ENCODE measurements at places on chromosomes 6 and 20. TPM values are rescaled to one million over a fixed set of nuclear protein-coding genes. Genes with fewer than 3 reads are reported as not detected.

- DNase-seq: no peak
Observed at GRCh38 chr20:37295001-37295400, 5.5 kb downstream of the MANBAL start.

DNA sequence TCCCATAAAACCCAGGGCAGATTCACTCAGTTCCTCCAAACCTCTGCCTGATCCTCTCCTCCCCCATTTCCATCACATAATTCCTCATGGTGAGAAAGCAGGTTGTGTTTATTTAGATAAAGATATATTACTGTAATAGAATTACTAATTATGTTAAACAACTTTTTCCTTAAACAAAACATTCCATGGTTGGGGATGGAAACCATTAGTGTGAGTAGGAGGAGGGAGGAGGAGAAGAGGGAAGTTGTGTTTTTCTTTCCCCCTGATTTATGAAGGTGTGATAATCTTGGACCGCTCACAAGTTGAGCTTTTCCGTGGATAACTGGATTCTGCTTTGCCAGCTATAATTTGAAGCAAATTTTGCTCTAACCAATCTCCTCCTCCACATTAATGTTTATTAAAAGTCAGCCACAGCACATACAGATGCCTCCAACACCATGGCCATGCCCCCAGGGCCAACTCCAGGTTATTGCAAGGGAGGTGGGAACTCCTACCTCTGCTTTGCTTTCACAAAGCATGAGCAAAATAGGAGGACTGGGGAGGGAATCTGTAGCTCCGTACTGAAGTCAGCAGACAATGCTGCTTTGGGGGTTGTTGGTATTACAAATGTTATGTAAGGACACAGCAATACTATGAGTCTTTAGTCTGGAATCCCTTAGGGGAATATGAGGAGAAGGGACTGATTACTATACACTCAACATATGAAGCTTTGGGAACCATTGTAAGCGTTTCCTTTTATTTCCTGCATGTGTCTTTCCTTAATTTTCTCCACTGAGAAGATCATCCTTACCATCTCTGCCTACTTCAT lies 542.0 kb downstream of the DHX35 start:
- DNase-seq: no peak

- no peak for DNase-seq
Observed at GRCh38 chr6:21500314-21501020, 93.1 kb upstream of the SOX4 start.

GRCh38 chr6:148082044-148082443 lies 260.6 kb upstream of the SASH1 start:
- DNase-seq: no peak

DNA sequence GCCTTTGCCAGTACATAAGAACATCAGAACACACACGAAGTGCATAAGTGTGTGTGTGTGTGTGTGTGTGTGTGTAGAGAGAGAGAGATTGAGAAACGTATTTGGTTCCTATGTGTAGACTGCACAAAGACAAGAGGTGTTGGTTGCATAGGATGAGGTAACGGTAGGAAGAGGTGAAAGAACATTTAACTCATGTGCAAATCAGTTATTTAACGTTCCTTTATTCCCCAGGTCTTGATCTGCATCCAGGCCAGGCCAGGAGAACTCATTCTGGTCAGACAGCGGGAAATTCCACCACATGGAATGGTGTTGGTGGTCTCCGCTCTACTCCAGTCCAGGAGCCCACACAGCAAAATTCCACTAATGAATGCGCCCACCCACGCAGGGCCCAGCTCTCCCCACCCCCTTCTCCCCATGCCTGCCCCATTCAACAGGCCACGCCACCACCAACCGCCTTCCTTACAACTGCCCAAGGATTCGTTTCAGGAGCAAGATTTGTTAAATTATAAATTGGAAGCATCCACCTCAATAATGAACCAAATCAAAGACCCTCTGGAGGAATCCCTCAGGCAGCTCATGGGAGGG lies 86.8 kb downstream of the CLIC5 start:
- no peak for DNase-seq

DNA sequence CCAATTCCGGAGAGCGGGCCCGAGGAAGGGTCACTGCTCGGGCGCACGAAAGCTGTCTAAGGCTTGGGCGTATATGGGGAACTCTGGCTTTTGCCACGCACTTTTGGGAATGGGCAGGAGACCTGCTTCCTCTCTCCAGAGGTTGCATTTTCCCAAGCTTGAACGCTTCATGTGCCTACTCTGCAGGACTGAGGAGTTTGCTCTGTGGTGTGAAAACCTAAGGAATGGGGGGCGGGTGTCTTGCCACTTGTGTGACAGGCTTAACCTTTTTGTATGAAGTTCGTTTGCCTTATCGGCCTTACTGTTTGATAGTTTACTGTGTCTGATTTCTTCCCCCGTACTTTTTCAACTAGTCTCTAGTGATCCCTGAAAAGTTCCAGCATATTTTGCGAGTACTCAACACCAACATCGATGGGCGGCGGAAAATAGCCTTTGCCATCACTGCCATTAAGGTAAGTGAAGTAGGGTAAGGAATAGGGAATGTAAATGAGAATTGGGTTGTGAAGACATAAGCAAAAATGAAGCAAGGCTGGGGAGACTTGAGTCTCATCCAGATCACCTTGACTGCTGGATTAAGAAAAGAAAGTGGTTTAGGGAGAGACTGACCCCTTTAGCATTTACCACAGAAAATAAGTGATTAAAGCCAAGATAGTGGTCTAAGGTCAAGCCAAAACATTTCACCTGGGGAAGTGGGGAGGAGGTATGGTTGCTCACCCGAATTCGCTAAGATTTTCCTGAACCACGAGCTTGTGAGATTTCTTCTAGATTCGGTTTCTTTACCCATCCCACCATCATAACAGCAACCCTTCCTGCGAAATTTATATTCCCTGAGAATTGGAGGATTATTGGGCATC lies 627 bp downstream of the RPS18 start:
- DNase-seq: no peak

DNA sequence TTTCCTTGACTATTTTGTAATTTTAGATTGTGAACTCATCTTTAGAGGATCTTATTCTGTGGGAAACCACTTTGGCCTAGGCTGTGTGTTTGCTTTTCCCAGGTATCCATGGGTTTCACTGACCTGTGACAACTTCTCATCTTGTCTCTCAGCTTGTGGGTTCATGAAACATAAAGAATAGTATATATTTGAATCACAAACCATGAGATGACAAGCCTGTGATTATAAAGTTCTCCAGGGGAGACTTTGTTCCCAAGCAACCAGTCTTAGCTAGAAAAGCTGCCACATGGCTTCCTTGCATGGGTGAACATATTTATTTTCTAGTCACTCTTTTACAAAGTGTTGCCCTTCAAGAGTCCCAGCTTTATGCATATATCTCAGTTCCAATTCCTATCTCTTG lies 201.9 kb downstream of the UBE3D start:
- DNase-seq: no peak

DNA sequence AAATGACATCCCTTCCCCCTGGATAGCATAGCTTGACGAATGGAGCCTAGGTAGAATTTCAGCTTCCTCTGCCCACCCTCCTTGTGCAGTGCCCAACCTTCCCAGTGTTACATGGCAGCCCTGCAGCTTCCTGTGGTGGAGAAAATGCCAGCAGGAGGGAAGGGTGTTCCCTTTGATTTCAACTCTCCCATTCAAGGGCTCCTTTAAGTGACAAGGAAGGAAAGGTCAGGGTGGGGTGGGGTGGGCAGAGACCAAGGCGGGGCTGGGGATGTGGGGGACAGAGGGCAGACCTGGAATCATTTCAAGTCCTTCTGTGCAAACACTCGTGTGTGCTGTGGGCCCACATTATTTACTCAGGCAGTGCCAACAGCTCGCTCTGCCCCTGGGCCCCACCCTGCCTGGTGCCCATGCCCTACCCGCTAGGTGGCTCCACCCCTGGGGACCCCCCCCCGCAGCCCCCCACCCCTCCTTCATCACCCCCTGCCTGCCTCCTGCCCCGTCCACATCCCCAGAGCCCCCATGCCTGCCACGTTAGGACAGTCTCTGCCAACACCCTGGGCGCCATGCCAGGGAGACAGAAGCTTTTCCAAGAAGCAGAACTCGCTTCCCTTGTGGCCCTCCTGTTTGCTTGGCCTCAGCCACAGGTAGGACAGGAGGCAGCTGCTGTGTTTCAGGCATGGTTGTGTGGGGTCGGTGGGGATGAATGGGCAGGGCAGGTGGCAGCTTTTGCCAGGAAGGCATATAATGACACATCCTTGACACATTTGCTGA lies 9.4 kb downstream of the SPDEF start:
- DNase-seq: no peak

DNA sequence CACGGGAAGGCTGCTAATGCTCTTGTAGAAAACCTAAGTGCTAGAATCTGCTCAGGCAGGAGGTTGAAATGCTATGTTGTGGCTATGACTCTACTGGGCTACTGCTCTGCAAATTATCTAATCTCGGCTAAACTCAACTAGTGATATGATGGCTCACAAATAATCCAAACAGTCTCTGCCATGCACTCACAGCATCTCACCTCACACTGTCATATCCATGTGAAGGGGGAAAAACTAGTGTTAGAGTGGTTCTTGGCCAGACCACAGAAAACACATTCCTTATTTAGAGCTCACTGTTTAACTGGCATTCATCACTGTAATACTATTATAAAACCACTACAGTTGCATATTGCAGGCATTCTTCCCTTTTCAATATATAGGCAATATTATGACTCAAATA lies 81.8 kb upstream of the DST start:
- DNase-seq: no peak

The ZNF311 gene
- total RNA-seq: 0.27 TPM

The ECT2L gene
- not detected for total RNA-seq

The HDGFL1 gene
- total RNA-seq: not detected

The PI16 gene
- total RNA-seq: 44.3 TPM

The GRIK2 gene
- 2.0 TPM for total RNA-seq

Measured in thoracic aorta (tissue), 2 donors.